NCI-H1092 treated with DMSO at 0.1 percent for 48 hours (cell line): ENCODE measurements at places on chromosomes 2 and 18.

DNA sequence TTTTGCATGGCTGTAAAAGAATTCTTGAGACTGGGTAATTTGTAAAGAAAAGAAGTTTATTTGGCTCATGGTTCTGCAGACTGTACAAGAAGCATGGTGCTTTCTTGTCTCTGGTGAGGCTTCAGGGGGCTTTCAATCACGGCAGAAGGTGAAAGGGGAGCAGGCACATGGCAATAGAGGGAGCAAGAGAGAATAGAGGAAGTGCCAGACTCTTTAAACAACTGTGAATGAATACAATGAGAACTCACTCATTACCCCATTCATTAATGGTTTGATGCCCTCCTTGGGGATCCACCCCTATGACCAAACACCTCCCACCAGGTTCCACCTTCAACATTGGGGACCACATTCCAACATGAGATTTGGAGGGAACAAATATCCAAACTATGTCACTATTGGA is 463.5 kb downstream of the MTX2 start:
- no peak for DNase-seq

GRCh38 chr2:215626812-215627281 is 191.0 kb upstream of the FN1 start:
- no peak for DNase-seq

- no peak for DNase-seq
These were observed 38.8 kb downstream of the ANKMY1 start for GRCh38 chr2:240518981-240519380.

DNA sequence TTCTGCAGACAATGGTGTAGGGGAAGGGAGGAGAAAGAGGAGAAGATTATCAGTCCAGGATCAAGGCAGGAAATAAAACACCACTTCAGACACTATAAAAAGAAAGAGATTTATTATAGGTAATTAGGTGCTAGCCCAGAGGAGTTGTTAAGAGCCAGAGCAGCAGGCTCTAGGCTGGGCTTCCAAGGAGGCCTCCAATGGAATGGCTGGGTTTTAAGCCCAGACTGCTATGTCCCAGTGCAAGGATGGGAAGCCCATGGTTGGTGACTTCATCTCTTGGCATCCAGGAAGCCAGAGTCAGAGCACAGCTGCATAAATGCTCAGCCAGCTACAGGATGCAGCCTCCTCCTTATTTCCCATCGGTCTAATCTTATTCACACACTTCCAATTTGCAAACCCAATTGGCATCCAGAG is 95.6 kb downstream of the LAMA3 start:
- no peak for DNase-seq

DNA sequence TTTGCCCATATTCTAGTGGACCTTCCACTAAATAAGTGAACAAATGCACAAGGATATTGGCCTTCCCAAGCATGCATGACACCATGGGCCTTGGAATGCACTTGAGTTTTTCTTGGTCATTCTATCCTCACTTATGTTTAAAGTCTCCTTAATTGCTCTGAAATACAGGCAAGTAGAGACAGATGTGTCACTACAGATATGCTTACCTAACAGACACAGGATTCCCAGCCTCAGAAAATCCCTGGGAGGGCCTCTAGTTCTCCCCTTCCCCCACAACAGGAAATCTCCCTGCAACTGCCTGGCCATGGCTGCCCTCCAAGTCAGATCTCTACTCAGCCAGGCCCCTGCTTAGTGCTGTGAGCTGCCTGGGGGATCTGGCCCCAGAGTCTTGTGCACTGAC is 445.2 kb downstream of the IRS1 start:
- no peak for DNase-seq

DNA sequence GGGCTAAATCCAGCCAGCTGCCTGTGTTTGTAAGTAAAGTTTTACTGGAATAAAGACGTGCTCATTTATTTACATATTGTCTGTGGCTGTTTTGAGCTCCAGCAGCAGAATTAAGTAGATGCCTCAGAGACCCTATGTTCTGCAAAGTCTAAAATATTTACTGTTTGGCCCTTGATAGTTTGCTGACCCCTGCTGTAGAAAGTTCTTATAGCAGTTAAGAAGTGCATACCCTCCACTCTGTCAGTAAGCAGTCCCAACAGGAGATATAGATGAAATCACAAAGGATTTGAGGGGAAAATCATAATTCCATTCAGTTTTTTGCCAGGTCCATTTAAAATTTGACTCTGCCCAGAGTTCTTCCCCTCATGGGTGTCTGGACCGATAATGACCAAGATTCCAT is 50.1 kb upstream of the ITM2C start:
- no peak for DNase-seq

DNA sequence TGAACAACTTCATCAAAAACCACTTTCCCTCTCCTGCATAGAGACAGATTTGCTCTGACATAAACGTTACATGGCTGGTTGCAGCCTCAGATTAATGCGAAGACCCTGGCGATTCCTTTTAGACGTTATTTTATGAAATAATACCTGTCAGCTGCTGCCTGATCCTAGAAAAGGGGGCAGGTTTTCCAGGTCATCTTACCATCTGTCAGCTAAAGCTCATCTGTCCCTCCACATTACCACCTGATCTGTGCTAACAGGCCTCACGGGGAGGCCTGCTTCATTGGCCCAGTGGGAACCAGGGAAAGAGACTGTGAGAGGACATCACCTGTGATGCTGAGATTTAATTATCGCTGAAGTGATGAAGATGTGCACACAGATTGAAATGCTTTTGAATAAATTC is 261.0 kb downstream of the ARHGAP15 start:
- no peak for DNase-seq

DNA sequence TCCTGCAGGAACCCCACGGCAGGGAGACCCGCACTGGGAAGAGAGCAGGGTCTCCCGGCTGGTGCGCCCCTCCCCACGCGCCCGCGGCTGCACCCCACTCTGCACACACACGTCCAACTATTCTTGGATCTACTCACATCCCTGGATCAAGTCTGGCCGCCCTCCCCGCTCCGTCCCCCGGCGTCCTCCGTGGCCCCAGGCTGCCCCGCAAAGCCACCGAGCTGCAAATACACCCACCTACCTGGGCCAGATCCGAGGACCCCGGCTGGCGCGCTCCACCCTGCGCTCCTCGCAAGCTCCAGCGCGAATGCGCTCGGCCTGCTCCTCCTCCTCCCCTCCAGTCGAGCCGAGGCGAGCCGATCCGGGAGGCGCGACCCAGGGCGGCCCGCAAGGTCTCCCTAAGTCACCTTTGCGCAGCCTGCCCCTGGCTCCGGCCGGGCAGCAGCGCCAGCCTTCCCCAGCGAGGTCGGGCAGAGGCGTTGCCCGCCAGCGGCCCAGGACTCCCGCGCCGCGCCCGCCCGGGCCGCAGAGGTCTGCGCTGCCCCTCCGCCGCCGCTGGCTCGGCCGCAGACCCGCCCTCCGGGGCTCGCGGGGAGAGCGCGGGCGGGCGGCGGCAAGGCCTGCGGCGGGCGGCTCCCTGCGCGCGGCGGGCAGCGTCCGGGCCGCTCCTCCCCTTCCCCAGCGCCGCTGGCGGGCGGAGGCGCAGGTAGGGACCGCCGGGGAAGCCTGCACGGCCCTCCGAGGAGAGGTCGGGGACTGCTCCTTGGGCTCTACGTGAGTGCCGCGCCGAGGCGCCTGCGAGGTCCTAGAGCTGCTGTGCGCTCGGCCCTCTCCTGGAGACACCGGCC is 126.0 kb downstream of the OSBPL1A start:
- peak; percentile 78 for DNase-seq

DNA sequence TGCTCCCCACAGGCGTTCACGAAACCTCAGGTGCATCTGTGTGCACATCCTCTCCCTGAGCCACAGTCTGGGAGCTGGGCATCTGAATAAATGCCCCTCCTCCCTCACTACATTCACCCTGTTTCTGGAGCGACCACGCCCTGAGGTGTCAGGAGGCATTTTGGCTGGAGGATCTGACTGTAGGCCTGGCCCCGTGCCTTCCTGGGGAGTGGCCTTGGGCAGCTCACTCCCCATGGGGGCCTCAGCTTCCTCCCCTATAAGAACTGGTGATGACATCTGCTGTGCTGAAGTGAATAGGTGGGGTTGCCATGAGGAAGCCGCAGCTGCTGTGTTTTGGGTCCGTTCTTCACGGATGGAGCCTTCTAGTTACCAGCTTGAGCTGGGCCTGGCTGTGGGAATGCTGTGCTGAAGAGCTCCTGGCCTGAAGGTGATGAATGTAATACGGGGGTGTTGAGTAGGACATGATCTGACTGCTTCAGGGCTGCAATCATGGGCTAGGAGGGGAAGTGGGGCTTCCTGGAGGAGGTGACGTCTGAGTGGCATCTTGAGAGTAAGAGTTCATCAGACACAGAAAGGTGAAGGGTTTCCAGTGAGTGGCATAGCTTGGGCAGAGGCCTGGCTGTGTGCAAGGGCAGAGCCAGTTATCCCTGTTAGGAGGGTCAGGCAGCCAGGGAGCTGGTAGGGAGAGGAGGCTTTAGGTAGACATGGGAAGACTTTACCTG is 58.2 kb downstream of the GLI2 start:
- no peak for DNase-seq

DNA sequence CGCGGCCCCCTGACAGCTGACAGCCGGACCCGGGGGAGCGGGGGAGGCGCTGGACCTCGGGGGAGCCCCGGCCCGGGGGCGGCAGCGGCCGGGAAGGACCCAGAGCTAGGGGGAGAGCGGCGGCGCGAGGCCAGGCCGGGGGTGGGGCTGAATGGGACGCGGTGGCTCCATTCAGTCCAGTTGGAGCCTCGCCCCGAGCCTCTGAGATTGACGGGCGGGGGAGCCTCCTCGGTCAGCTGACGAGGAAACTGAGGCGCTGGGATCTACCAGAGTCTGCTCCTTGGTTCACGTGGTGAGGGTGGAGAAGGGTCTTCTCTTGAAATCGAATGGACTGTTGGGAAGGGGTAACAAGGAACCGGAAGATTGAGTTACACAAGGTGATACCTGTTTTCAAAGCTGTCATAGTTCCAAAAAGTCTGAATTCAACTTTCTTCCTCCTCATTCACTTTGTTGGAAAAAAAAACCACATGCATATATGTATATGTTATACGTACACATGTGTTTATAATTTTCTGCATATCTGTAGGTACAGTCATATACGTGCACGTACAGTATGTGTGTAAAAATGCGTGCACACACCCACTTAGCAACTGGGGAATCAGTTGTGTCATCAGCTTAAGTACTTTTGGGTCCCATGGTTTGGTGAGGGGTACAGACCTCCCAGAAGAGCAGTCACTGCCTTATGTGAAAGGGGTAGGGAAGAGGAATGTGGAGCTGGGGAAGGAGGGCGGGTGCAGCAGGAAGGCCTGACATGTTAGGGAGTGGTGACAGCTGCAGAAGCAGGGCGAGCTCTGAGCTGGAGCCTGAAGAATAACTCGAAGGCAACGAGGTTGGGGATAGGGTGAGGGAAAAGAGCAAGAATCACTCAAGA is 628 bp downstream of the PPP1R7 start:
- DNase-seq, result no peak

GRCh38 chr2:43519643-43520221 is 76.1 kb downstream of the THADA start:
- no peak for DNase-seq

DNA sequence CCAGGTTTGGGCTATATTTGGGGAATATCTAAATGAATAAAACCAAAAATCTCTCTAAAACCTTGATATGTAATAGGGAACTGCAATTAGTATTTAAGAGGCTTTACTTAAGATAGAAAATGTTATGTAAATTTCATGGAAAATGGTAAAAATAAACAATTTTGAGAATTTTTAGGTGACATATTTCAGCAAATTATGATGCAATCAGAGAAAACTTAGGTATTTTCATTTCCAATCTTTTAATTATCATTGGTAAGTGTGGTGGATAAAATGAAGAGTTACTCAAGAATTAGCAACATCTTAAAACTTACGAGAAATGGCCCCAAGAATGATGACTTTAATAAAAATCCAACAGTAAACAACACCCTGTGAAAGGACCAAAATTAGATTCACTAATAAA is 571.4 kb downstream of the ERBB4 start:
- no peak for DNase-seq

DNA sequence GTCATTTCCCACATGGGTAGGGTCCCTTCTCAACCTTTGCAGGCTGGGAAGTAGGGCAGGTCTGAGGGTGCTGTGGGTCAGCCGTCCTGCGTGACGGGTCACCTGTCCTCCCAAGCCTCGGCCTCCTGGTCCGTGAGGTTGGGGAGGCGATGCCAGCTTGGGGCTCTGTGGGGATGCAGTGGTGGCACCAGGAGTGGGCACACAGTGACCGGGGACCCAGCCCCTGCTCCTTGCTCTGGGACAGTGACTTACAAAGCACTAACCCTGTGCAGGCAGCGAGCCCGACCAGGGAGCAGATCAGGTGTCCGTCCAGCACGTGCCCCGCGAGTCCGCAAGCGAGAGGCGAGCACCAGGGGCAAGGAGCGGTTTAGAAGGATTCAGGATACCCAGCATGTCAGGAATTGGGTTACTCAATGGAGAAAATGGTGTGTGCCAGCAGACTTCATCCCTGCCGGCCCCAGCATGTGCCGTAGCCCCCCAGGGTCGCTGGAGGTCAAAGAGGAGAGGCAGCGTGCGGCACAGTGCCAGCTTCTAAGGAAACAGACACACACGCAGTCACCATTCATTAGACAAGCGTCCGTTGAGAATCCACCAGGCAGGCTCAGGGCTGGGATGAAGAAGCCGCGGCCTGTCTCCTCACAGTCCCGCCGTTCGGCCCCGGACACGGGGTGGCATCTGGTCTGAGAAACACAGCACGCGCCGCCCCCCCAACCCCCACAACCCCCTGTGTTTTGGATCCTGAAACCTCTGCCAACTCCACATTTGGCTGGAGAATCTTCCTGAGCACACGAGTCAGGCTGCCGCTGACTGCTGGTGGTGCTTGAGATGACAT is 11.7 kb downstream of the COLEC11 start:
- peak; percentile 51 for DNase-seq

DNA sequence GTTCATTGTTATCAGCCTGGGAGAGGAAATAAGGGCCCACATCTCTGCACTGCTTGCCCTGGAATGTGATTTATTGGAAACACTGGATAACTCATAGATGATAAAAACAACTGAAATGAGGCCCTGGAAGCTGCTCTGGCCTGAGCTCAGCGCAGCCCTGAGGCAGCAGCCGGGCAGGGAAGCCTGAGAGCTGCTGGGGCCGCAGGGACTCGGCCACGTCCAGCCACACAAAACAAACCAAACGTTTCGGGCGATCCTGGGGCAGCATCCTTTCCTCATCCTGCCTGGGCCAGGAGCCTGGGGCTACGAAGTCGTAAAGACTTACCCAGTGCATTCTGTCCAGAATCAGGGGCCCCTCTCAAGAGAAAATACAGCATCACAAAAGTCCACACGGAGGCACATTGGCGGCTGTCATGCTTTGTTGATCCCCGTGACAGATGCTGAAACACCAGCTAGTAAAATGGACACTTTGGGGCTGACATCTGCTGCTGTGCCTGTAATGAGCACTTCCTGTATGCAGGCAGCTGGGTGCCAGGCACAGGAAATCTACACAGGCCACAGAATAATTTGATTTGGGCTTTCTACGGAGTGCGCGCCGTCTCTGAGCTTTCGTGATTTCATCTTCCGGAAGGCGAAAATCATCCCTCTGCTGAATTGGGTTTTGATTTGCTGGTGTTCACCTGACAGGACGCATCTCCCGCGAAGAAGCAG is 250.6 kb downstream of the EIPR1 start:
- DNase-seq, result no peak

- no peak for DNase-seq
These were observed 155.8 kb upstream of the THUMPD2 start for GRCh38 chr2:39934851-39935250.
